Smooth muscle cell of bladder (primary cell): ENCODE measurements at places on chromosomes 1 and 21. TPM values are rescaled to one million over a fixed set of nuclear protein-coding genes. Genes with fewer than 3 reads are reported as not detected.

SAMD11 gene
- 34.2 and 36.6 TPM in 2 replicates for total RNA-seq

C1orf198 gene
- 44.1 and 80.4 TPM in 2 replicates for total RNA-seq

TMEM269 gene
- under 0.01 TPM in 1 of 2 replicates, not detected in the other for total RNA-seq

RAB3B gene
- total RNA-seq, result 5.2 and 7.0 TPM in 2 replicates

REN gene
- 0.14 and 0.28 TPM in 2 replicates for total RNA-seq

AIRE gene
- 0.09 and 0.14 TPM in 2 replicates for total RNA-seq

GRIK3 gene
- not detected in 2 replicates for total RNA-seq

DPT gene
- total RNA-seq, result 0.18 TPM in 1 of 2 replicates, not detected in the other

RAP1GAP gene
- total RNA-seq, result under 0.01 and 0.18 TPM in 2 replicates

ATP6V1G3 gene
- not detected in 2 replicates for total RNA-seq

TMCO4 gene
- 11.7 and 13.2 TPM in 2 replicates for total RNA-seq
